Smooth muscle cell of the pulmonary artery (primary cell): ENCODE measurements at places on chromosomes 6 and 20. TPM values are rescaled to one million over a fixed set of nuclear protein-coding genes. Genes with fewer than 3 reads are reported as not detected.

Gene CLVS2
- total RNA-seq, result not detected in 2 replicates

Gene PM20D2
- total RNA-seq, result 2.1 and 5.0 TPM in 2 replicates

Gene CDK5RAP1
- total RNA-seq, result 15.4 and 16.4 TPM in 2 replicates

Gene IYD
- under 0.01 TPM in 1 of 2 replicates, not detected in the other for total RNA-seq

Gene IPCEF1
- total RNA-seq, result 0.07 TPM in 1 of 2 replicates, not detected in the other

Gene E2F3
- 6.7 and 10.4 TPM in 2 replicates for total RNA-seq

Gene CAP2
- 12.3 and 17.9 TPM in 2 replicates for total RNA-seq

Gene TRIM31
- total RNA-seq, result not detected in 2 replicates

Gene TMEM244
- total RNA-seq, result not detected in 2 replicates

Gene OTOR
- not detected in 2 replicates for total RNA-seq

Gene EFCAB8
- total RNA-seq, result 0.33 TPM in 1 of 2 replicates, not detected in the other

Gene PTCHD4
- 4.4 and 6.2 TPM in 2 replicates for total RNA-seq

Gene SERPINB1
- total RNA-seq, result 8.0 and 11.3 TPM in 2 replicates

Gene SNAP91
- total RNA-seq, result 0.20 TPM in 1 of 2 replicates, not detected in the other

Gene BMP2
- 5.9 and 10.3 TPM in 2 replicates for total RNA-seq
